ENCODE measurements at places on chromosomes 4 and X. TPM values are rescaled to one million over a fixed set of nuclear protein-coding genes. Genes with fewer than 3 reads are reported as not detected.

- no peak for DNase-seq
These were observed 60.9 kb downstream of the SOWAHB start for GRCh38 chr4:76836860-76837562.

Gene TMEM154
- total RNA-seq: 2.2 TPM

Gene SMIM10L2A
- total RNA-seq: 1.9 TPM

DNA sequence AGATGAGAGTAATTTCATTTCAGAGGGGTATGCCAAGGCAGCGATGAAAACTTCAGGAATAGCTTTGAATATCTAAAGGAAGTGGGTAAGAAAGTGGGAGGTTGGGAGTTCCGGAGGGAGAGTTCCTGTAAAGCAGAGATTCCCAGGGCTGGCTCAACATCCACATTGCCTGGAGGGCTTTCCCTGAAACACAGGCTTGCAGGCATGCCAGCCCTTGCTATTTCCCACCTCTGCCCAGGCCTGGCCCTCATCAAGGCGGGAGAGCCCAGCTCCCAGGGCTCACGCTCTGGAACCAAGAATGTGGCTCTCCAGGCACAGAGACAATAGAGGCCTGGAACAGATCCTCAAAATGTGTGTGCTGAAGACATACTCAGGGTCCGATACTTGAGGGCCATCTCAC lies 43.8 kb upstream of the CLDN34 start:
- DNase-seq: no peak

Gene ADH1B
- total RNA-seq: 144 TPM

Gene BEX5
- 41.1 TPM for total RNA-seq

Gene CPLX1
- total RNA-seq: 3.3 TPM

GRCh38 chrX:97705936-97706335 lies 822.2 kb downstream of the RPA4 start:
- DNase-seq: no peak

DNA sequence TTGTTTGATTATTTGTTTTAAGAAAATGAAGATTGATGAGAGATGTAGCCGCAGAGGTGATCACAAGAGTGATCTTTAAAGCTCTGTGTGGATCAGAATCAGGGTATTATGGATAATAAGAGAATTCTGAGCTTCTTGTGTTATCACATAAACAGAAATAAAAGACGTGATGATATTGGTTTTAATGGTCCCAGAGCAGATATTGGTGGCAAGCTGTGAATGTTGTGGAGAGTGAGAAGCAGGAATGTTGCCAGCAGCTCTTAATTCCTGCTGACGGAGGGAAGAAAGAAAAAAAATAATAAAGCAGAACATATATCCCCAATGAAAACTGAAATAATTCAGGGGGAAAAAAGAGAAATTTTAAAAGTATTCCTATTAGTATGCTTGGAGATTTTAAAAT lies 1015.9 kb downstream of the PCDH18 start:
- DNase-seq: no peak

GRCh38 chr4:38703635-38704034 lies 39.6 kb downstream of the KLF3 start:
- no peak for DNase-seq

Gene XAGE2
- not detected for total RNA-seq

GRCh38 chr4:94641702-94642560 lies 115.8 kb upstream of the BMPR1B start:
- no peak for DNase-seq

DNA sequence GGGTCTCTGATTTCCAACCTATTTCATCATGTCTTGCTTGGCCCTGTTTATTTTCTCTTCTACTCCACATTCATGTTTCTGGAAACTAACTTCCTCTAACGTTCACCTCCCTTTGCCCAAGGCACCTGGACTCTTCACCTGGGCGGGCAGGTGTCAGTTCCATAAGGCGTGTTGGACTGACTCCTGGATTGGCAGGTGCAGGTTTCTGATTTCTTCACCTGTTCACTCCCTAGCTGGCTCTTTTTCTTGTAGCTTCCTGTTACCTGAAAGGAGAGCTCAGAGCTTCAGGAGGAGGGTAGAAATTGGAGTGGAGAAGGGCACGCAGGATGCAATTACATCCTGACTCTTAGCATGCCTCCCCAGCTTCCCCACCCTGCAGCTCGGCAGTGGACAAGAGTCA lies 350.8 kb upstream of the KLF3 start:
- DNase-seq: peak; percentile 59

Gene GRPEL1
- total RNA-seq: 27.5 TPM
